H54 (cell line): ENCODE measurements at places on chromosomes 16 and 17.
A peak's percentile ranks its signal among the peaks of the same experiment; 100 is the strongest.

- no peak for DNase-seq
Measured at GRCh38 chr17:74217888-74218287, 4.5 kb downstream of the TTYH2 start.

DNA sequence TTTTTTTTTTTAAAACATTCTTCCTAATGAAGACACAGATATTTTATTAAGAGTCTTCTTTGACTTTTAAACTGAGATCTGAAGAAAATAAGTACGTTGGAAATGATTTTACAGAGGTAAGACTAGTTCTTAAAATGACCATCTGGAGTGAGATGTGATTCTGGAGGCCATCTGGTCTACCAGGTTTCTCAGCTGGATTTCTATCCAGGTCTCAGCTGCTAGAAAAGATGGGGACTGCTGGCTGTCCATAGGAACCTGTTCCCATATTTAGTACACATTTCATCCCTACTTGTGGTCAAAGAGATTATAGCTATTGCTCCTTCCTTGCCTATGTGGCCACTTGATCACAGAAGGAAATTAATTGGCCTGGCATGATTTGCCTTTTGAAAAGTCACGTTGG, 12.2 kb downstream of the PMFBP1 start:
- DNase-seq, result no peak

DNA sequence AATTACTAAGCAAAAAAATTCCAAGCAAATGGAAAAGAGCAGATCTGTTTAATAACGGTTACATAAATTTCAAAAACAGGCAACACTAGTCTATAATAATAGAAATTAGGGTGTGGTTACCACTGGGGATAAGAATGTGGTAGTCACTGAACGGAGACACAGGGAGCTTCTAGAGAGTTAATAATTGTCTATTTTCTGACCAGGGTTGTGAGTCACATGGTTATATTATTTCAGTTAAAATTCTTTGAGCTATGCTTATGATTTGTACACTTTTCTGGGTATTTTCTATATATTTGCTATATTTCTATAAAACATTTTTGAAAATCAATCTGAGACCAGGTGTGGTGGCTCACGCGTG, 433.9 kb upstream of the MAF start:
- no peak for DNase-seq

DNA sequence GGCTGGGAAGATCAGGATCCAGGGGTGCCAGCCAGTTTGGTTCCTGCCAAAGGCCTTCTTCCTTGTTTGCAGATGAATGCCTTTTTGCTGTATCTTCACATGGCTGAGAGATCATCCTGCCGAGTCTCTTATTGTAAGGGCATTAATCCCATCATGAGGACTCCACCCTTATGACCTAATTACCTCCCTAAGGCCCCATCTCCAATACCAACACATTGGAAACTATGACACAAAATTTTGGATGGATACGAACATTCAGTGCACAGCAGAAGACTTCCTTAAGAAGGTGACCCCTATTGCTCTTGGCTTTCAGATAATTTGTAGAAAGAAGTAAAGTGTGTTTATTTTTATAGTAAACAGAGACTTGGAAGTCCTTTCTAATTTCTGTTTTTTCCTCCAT, 1164.7 kb upstream of the CDH8 start:
- no peak for DNase-seq

DNA sequence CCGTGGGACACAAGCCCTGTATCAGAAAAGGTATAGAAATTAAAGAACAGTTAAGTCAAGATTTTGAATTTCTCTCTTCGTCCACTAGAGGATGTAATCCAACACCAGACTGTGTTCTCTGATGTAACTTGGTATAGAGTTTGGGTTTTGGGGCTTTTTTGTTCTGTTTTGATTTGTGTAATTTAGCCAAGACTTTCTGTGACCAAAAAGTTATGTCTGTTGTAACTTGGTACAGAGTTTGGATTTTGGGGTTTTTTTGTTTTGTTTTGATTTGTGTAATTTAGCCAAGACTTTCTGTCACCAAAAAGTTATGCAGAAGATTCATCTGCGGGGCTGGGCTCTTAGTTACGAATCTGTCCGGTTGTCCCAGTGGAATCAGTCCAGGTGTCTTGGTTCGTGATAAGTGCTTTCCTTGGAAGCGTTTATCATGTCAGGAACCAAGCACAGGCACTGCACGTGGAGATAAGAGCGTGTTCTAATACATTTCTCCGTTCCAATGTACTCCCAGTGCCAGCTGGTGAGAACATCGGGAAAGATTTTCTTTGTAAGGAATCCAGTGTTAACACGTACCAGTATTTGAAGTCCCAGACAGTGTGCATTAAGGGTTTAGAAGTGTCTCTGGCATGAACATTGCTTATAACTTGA, 44.1 kb upstream of the SEC14L1 start:
- DNase-seq, result no peak

GRCh38 chr17:77854759-77855745, 103.5 kb upstream of the TNRC6C start:
- no peak for DNase-seq

- DNase-seq, result no peak
Measured at GRCh38 chr17:73901249-73901648, 257.0 kb upstream of the SDK2 start.

- DNase-seq, result no peak
Measured at GRCh38 chr16:72300892-72301291, 128.9 kb upstream of the PMFBP1 start.

DNA sequence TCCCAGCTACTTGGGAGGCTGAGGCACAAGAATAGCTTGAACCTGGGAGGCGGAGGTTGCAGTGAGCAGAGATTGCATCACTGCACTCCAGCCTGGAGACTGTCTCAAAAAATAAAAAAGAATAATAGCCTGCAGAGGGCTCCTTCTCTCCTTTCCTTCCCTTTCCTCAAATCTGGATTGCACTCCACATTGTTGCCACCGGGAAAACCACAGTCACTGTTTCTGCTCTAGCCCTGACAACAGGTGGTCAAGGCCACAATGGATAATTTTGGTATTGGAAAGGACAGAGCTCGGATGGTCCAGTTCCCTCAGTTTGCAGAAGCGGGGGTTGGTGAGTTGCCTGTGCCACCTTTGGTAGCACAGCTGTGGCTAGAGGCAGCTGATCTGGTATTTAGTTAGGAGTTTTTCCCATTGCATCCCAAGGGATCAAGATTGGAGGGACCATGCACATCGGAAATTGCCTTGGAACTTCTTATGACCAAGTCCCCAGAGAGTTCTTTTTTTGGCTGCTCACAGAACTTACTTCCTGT, 44.7 kb upstream of the PRSS54 start:
- DNase-seq, result peak; percentile 39

- DNase-seq, result peak; percentile 35
Measured at GRCh38 chr16:16143038-16143763, 80.1 kb downstream of the ABCC6 start.

DNA sequence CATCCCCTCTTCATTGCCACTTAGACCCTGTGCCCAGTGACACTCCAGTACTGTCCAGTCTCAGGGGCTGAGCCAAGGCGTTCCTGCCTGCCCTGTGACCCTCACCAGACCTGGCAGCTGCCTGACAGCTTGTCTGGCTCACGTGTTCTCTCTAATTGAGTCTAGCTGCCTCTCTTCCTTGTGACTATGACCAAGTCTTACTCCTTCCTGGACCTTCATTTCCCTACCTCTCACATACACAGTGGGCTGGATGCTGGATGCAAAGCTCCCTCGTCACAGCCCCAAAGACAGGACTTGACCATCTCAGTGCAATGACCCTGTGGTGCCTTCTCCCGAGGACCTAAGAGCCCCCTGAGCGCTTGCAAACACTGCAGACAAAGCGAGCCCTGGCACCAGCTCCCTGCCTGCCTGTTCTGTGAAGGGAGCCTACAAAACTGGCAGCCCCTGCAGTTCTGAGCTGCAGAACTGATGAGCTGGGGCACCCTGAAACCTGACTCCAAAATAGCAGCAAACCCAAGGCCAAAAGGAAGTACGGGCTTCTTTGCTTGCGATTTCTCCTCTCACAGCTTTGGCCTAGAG, 1.7 kb downstream of the DEXI start:
- DNase-seq, result no peak

DNA sequence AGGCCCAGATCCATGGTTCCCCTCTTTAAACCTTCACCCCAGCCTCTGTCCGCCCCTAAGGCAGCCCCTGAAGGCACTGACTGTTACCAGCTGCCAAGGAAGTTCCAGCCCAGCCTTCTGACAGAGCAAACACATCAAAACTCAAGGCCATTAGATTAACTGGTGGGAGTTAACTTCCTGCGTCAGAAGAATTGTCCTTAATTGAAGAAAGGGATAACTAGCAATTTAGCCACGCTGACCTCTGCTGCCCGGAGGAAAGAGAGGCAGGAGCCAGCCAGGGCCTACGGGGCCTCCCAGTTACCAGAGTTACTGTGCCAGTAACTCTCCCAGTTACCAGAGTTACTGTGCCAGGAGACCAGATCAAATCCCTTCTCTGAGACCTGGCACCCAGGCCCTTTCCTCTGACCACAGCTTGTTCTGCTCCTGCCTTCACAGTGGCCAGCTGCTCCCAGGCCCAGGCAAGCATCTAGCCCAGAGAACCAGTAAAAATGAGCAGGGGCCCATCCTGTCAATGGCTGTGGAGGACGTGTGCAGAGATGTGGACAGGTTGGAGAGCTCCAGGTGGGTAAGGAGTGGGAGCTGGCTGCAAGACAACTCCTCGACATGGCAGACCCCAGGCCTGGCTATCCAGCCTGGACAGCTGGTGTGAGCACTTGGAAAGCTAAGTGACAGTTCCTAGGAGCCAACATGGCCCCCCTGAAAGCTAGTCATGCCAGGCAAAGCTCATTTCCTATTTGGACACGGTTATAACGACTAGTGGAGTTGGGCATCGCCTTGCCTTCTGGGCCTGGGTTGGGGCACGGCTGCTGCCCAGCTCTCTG, 2.8 kb upstream of the PITPNM3 start:
- DNase-seq, result no peak

DNA sequence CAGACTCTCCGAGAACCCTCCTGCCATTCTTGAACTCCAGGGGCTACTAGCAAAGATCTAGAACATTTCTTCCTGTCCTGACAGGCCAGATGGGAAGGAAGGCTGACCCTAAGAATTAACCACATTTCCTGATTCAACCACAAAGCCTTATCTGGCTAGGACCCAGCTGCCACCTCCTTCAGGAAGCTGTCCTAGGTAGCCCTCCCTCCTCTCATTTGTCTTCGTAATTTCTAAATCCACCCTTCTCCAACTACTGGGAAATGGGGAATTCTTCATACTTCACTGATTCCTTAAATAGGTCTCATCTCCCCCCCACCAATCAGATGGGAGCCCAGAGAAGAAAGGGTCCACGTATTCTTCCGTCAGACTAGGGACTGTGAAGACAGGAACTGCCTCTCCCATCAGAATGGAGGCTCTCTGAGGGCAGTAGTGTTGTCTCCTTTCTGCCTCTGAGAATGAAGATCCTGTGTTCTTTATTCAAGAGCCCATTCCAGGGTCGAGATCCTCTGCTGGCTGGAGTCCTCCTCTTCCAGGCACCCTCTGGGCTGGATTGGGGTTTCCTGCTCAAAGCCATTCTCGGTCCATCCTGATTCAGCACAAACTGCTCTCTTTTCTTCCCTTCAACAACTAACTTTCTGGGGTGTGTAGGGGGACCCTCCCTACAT, 2.1 kb downstream of the SAMD14 start:
- no peak for DNase-seq

- no peak for DNase-seq
Measured at GRCh38 chr17:35988164-35988563, 1.6 kb upstream of the CCL14 start.

DNA sequence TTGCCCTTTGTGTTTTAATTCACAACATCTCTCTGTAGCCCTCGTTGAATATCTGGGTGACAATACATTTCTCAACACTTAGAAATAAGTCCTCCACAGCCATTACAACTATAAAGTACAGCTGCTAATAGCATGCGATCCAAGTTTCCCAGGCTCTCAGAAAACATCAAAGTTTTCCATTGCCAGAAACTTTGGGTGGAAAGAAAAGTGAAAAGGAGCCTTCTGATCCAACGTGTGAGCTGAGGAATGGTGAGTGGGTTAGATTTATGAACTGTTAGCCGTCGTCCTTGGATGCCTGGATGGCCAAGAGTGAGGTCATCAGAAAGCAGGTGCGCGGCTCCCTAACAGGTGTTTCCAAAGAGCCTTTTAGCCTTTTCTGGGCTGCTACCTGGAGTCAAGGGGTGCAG, 258.0 kb downstream of the PMP22 start:
- no peak for DNase-seq

DNA sequence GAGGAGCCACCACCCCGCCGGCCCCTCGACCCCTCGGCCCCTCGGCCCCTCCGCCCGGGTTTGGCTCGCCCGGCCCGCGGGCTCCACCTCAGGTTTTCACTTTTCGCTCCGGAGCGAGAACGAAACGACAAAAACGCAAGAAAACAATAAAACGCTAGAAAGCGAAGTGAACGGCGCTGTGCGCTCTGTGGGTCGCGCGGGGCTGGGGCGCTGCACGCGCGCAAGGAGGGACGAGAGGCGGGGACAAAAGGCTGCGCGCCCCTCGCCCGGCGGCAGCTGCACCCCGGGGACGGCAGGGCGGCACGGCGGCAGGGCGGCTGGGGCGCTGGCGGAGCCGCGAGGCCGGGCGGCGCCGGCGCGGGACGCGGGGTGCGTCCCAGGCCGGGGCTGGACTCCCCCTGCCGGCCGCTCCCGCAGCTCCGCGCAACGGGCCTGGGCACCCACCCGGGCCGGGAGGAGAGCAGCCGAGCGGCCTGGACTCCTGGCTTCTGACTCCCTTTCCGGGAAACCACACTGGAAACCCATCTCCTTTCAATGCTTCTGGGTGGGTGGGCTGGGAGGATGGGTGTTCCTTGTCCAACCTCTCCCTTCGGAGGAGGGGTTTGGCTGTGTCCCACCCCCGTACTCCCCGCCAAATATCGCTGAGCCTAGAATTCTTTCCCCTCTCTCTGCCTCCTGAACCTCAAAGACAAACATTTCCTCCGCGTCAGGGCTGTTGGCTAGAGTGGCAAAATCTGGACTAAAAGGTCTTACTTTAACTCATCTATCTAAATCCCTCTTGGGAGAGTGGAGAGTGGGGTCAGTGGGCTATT, 9.9 kb downstream of the TBX2 start:
- peak; percentile 34 for DNase-seq

DNA sequence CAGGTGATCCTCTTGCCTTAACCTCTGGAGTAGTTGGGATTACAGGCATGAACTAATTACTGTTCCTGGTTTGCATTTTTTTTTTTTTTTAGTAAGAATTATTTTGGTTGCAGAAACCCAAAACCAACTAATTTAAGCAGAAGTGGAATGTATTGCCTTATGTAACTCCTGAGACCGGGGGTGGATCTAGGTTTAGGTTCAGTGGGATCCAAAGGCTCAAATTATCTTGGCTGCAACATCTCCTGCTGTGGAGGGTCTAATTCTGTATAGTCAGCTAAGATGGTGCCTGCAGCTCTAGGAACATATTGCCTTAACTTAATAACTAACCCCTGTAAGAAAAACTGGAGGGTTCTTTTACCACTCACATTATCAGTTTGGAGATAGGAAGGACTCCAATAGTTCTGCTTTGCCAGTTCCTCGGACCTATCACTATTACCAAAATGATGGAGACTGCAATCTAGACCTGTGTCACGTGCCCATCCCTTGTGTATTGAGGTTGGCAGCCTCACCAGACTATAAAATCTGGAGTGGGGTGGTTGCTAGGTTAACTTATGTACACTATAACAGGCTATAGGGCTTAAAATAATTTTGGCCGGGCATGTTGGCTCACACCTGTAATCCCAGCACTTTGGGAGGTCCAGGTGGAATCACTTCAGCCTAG, 8.5 kb downstream of the SNTB2 start:
- DNase-seq, result no peak

- DNase-seq, result no peak
Measured at GRCh38 chr17:71869293-71869692, 251.5 kb upstream of the SOX9 start.
